Activated CD4-positive, alpha-beta T cell treated with anti-CD3 and anti-CD28 coated beads for 36 hours (primary cell): ENCODE measurements at places on chromosomes 3 and 15.
A peak's percentile ranks its signal among the peaks of the same experiment; 100 is the strongest.

DNA sequence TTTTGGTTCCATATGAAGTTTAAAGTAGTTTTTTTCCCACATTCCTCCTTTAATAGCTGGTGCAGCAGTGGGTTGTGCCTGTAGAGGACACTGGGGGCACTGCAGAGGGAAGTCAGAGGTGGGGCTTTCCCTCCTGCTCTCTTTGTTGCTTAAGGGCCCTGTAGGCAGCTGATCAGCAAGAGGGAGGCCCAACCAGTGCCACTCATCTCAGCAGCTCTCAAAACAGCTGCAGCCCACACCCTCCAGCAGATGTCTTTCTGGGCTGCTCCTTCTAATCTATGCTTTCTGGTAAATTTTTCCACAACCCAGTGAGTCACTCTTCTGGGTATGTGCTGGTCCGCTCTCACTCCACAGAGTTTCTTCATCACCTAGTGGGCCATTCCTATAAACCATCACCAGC, 263.8 kb downstream of the FEZF2 start:
- peak; percentile 10 for DNase-seq

GRCh38 chr3:171748064-171748924, 62.0 kb downstream of the PLD1 start:
- DNase-seq: no peak

DNA sequence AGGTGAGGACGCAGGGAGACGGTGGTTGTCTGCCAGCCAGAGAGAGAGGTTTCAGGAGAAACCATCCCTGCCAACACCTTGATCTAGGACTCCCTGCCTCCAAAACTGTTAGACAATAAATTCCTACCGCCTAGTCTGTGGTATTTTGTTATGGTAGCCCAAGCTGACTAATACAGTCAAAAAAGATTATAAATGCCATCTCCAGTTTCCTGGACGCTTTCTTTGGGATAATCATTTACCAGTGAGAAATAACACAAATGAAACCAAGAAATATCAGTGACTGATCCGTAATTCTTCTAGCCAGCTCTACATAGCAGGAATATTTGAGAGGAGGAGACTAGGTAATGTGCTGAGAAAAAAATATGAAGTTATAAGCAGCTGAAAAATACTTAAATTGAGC, 707.8 kb upstream of the LMCD1 start:
- DNase-seq: no peak

GRCh38 chr3:133717424-133717823, 28.8 kb upstream of the TF start:
- no peak for DNase-seq

DNA sequence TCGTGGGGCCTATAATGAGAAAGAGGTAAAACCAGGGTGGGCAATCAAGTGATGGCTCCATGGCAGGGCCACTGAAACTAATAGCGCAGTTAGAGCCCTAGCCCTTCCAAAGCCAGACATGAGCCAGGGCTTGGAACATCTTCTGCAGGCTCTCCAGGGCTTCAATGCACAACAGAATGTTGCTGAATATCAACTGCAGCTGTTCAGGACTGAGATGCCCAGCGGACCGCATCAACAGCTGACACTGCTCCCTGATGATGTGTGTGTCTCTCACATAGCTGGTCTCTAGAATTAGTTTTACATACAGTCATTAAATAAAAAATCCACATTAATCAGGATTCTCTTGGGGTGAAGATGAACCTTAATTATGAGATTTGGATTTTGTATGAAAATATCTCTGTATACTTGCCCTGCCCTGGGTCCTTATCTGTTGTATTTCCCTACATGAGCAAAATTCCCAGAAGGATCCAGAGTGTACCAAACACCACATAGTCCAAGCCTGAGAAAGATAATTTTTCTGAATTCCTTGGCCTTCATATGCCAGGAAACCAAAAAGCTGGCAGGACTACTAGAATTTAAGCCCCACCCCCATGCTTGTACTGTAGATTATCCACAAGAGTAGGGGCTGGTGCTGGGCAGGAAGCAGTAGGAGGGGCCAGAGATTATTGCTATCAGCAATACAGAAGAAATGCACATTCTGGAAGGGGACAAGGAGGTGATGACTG, 7.7 kb upstream of the GOLGB1 start:
- no peak for DNase-seq

DNA sequence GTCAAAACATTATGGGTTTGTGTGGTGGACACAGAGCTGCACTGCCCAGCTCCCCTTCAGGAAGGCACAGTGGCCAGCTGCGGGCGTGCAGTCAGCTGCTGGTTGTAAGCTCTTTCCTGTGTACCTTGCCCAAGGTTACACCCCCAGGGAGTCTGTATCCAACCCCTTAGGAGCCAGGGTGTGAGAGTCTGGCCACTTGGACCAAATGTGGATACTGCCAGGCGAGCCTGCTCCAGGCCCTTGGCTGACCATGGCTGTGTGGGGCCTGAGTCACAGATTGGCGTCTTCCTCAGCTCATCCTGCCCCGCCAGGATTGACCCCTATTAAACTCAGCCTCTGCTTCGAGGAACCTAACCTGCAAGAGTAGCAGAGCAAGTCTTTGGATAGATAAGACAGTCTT, 56.9 kb downstream of the ABHD5 start:
- DNase-seq: no peak

- DNase-seq: no peak
These were observed 260.2 kb downstream of the KLF13 start for GRCh38 chr15:31586841-31587240.

- no peak for DNase-seq
These were observed 70.1 kb downstream of the ST8SIA2 start for GRCh38 chr15:92463826-92464225.

DNA sequence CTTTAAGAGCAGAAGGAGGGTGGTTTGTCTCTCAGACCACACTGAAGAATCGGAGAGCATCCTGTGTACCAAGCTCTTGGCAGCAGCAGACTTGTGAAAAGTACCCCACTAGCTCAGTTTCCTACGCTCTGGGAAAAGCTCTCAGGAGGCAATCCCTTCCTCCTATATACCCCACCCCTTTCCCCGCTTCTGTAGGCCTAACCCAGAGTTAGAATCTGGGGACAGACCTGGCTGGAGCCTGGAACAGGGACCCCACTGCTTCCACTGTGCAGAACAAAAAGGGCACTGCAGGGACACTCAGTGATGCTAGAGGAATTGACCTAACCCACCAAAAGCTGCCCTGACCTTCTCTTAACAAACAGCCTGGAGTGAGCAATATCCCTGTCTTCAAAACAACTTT, 70.0 kb upstream of the CCDC39 start:
- DNase-seq: no peak

DNA sequence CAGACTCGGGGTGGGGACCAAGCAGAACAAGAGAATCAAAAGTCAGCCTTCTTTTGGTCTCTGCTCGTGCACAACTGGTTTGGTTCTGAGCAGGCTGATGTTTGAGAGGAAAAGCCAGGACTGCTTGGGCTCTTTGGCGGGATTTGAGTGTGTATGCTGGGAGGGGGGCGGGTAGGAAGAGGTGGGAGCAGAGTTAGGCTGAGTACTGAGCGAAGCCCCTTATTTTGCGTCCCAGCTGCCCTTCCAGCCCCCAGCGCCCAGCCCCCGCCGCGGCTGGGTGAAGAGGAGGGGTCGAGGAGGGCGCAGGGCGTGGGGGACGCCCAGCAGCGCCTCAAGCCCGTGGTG, 153.5 kb upstream of the GOLIM4 start:
- no peak for DNase-seq

- no peak for DNase-seq
These were observed 261.2 kb upstream of the DNAJC19 start for GRCh38 chr3:181250714-181251113.

- DNase-seq: no peak
These were observed 8.8 kb downstream of the SLC6A20 start for GRCh38 chr3:45787551-45787950.

DNA sequence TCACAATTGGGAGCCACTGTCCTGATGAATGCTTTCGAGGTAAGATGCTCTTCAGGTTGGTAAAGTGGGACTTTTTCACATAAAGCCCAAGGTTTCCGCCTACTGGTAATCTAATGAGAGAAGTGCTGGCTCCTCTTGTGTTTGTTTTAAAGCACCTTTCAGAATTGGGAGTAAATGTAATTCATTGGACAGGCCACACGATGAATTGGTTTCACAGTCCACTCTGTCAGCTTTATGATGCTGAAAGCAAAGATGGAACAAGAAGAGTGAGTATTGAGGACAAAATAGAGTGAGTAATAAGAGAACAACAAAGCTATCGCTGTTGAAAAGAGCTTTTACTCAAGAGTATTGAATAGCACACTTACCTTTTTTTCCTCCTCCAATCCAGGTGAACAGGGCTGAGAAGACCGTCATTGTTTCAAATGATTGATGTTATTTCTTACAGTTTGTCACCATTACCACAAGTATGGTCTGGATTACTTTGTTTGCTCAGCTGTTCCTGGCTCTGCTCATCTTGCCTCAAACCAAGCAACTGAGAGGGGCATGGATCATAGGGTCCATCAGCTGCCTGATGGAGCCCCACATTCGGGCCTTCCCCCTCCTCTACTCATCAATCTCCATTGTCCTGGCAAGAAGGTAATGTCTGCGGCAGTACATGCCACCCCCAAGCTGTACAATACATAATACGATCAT, 136.1 kb upstream of the CNTN4 start:
- no peak for DNase-seq

DNA sequence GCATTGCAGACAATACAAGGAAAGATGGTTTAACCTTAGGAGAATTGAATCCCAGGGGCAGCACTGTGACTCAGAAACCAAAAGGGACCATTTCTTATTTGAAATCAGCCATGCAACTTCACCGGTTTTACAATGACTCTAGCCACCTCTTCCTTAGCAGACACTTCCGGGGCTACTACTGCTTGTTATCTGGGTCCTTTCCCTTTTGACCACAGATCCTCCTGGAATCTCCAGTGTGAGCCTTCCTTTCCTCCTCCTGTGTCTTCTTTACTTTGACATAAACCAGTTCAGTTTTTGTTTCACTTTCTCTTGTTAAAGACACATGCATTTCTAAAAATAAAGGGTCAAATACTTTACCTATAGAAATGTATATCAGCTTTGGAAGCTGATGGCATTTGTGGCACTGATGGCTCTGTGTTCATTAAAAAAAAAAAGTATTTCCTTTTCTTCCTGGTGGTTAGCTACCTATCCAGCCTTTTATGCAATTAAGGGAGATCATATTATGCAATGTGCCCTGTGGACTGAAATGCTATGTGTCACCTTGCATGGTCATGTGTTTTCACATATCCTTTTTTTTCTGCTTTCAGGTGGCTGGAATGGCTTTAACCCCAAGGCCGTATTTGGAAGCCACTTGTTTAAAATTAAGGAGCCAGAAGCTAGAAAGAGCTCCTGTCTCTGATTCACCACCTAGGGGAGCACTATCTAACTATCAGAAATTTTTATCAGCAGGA, 296.2 kb downstream of the CHL1 start:
- no peak for DNase-seq

- DNase-seq: no peak
These were observed 12.4 kb upstream of the ZMAT3 start for GRCh38 chr3:179083977-179084376.

GRCh38 chr3:55711646-55712045, 224.5 kb upstream of the WNT5A start:
- DNase-seq: no peak

DNA sequence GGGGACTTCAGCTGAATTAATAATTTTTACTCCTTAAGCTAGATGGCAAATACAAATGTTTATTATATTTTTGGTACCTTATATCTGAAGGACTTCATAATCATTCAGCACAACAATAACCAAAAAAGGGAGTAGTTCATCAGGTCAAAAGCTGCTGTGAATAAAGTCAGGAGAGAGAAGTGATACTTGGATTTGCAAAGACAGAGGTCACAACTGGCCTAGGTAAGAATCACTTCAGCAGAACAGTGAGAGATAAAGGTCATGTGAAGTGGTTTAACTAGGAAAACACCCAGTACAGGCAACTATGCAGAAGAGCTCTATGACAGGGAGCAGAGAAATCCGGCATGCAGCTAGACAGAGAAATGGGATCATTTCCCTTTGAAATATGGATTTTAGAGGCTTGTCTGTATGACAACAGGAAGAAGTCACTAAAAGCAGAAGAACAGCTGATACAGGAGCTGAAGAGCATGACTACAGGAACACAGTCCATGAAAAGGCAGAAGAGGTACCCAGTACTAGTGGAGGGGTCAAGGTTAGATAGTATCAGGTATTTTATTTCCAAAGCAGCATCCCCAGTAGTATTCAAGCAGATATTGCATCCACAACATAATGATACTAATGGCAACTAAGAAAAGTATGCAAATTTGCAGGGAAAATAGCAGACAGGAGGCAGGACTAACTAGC, 25.7 kb downstream of the ZMAT3 start:
- no peak for DNase-seq

DNA sequence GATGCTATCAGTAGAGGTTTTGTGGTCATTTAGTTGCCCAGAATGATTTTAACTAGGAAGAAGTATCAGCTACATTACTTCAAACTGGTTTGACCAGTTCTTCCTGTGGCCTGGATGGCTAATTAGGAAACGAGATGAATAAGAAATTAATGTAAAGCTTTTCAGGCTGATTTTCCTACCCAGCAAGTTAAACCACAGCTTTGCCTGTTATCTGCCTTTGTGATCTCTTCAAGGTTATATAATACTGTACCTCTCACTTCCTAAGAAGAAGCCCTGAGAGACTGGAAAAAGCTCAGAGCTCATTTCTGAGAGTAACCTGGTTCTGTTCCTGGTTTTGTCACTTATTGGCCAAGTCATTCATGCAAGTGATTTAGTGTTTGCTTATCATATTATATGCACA, 782.2 kb upstream of the GOLIM4 start:
- DNase-seq: no peak

DNA sequence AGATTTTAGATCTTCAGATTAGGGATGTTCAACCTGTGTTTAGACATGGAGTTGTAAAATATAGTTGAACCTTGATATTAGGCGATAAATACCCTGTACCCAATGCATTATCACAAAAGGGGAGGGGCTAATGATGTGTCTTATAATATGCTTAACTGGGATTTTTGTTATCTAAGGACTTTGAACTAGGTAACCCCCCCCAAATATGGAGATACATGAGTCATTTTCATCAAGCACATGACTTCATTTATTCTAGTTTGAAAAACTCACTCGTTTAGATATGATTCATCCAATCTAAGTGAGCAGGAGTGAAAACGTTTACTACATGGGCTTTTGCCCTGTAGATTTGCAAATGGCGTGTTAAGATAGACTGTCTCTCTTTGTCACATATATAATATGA, 212.4 kb downstream of the IL5RA start:
- no peak for DNase-seq

DNA sequence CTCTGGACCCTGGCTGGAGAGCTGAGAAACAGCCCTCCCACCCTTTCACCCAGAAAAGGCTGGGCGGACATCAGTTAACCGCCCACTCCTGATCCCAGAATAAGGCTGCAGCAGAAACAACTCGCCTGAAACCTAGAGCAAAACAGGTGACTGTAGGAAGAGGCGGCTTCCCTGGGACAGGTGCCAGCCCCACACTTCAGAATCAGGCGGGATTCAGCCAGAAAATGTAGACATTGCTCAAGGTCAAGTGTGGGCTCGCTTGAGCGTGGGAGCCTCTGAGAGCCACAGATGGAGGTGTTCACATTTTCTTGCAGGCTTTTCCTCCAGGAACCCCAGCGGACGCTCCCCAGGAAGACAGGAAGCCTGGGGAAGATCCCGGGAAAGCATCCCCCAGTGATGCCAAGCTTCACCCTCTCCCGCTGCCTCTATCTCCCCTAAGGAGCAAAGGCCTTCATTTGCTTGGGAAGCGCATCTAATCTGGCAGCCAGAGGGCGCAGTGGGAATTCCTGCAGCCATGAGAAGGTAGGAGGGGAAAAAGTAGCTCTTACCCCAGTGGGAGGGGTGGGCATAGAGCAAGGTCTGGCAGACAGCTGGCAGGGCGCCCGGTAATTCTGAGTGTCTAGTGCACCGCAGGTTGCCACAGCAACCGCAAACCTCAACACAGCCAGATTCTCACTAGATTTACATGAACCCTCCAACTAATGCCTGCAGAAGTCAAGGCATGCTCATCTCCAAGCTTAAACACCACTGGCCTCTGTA, 77.7 kb downstream of the OCA2 start:
- peak; percentile 35 for DNase-seq
